ENCODE measurements at places on chromosomes 12 and 14. TPM values are rescaled to one million over a fixed set of nuclear protein-coding genes. Genes with fewer than 3 reads are reported as not detected.

DNA sequence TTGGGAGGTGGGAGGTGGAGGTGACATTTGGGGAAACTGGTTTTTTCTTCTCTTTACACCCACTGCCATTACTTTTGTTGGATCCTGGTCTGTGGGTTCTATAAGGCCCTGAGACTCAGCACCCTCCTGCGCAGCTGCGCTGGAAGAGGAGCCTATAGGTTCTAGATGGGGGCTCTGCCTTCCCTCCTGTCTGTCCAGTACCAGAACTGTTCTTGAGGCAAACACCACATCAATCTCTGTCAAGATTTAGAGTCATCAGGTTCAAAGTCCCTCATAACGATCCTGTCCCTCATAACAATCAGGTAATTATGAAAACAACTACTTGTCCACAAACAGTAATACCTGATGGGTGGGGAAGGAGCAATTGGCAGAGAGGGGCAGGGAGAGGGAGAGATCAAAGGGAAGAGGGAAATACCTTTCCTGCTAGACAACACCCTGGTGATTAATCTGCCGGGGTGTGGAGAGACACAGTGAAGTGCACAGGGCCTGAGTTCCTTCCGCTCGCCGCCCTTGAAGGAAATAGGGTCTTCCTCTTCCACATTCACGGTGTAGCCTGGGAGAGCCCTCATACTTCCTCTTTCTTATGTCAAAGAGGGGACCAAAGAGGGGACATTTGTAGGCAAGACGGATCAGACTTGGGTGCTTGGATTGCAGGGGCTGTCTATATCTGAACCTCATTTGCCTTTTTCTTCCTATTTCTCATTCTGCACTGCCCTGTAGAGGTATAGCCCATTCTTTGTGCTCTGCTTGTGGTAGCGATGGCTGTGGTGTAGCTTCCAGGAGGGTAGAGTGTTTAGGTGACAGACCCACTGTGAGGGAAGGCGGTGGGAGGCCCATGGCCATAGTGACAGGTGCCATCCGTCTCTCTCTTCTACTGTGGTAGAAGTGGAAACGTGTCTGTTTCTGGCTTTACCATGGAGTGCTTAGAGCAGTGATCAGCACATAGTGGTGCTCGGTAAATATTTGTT is 12.6 kb downstream of the GPRC5A start:
- DNase-seq, result no peak

- peak; percentile 68 for DNase-seq
These were observed 64.0 kb downstream of the MON2 start for GRCh38 chr12:62530596-62530995.

DNA sequence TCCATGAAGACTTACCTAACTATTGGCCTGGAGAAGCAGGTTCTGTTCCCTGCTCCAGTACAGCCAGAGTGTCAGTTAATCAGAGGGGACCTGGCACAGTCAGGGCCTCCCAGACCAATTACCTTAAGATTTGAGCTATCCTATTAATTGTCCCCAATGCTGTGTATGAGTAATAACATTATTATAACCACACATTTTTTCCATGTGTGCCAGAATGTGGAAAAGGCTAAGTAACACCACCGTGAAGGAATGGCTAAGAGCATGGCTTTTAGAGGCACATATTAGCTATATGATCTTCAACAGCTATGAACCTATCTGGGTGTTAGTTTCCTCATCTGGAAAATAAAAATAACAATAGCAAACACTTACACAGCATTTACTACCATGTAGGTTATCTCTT is 111.1 kb upstream of the RAP1B start:
- no peak for DNase-seq

GRCh38 chr12:124456652-124457152 is 110.7 kb downstream of the NCOR2 start:
- no peak for DNase-seq

- peak; percentile 50 for DNase-seq
These were observed 3.0 kb downstream of the GALNT6 start for GRCh38 chr12:51388069-51388799.

DNA sequence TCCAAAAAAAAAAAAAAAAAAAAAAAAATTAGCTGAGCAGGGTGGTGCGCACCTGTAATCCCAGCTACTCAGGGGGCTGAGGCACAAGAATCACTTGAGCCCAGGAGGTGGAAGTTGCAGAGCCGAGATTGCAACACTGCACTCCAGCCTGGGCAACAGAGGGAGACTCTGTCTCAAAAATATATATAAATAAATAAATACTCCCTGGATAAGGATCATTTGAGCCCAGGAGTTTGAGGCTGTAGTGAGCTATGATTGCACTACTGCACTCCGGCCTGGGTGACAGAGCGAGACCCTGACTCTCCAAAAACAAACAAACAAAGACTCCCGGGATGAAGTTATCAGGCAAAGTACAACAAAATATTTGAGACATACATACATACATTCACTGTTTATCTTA is 3.3 kb upstream of the NAA25 start:
- DNase-seq, result no peak

- peak; percentile 74 for DNase-seq
These were observed 139.5 kb downstream of the SMOC1 start for GRCh38 chr14:70018713-70019211.

- DNase-seq, result peak; percentile 81
These were observed 126.9 kb downstream of the DUSP6 start for GRCh38 chr12:89225401-89225800.

GRCh38 chr14:34199585-34199984 is 248.7 kb upstream of the EGLN3 start:
- peak; percentile 2 for DNase-seq

DNA sequence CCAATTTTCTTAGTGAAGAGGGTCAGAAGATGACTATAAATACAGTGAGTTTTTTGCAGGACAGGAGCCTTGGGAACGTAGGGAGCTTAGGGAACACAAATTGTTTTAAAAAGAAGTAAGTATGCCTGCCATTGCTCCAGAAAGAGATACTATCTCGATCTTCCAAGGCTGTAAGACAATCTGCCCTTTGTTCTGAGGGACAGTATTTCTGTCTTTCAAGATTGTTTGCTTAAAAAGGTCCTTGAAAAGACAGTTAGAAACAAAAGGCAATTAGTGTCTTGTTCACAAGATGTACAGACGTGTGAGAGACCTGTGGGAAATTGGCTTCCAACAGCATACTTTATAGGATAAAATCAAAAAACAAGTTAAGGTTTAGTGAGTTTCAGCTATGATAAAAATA is 321.2 kb upstream of the FAR2 start:
- no peak for DNase-seq

DNA sequence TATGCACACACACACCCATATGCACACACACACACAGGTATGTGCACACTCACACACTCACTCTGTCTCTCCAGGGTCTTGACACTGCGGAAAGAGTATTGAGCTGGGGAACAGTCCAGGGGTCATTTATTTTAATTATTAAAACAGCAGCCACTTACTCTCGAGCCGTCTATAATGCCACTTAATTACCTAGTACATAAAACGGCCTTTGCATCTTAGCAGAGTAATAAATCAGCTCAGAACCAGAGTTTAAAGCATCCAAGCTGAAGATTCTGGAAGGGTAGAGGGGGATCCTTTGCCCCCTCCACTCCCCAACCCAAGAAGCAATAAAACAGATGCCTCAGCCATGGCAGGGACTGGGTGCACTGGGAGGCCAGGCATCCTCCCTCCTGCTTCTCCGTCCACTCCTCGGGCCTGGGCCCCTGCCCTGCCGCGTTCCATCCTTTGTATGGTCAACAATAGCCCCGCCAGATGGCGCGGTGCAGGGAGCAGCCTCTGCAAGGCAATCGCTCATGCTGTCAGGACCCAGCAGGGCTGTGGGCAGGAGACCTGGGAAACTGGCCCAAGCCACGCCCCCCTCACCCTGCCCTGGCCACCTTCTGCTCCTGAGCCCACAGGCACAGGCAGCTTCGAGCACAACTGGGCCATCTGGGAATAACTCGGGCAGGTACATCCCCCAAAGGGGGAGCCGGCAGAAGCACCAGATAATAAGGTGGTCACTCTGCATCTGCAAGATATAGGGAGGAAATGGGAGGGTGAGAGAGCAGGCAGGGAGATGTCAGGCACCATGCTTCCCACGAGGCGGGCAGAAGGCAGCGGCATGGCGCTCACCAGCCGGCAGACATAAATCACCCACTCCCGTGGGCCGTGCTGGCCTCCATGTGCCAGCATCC is 40.9 kb downstream of the CCDC85C start:
- DNase-seq, result peak; percentile 89

- peak; percentile 86 for DNase-seq
These were observed 141.6 kb upstream of the CPSF6 start for GRCh38 chr12:69097619-69098368.

GRCh38 chr12:43840338-43840737 is 4.5 kb downstream of the TMEM117 start:
- no peak for DNase-seq

- DNase-seq, result no peak
These were observed 32.1 kb downstream of the PPP1R13B start for GRCh38 chr14:103815253-103815652.

GRCh38 chr14:23478109-23478759 is 8.7 kb downstream of the NGDN start:
- peak; percentile 63 for DNase-seq

KIF5A gene
- 0.51 TPM for total RNA-seq

HOTAIR gene
- total RNA-seq, result not detected

IFI27L2 gene
- 225 TPM for total RNA-seq

ADAMTS20 gene
- not detected for total RNA-seq

RASAL1 gene
- not detected for total RNA-seq

HEBP1 gene
- 33.7 TPM for total RNA-seq

PAPOLA gene
- total RNA-seq, result 109 TPM

DICER1 gene
- 28.7 TPM for total RNA-seq

PRR4 gene
- 0.77 TPM for total RNA-seq

Measured in fibroblast of lung (primary cell).